ENCODE measurements at places on chromosomes 1 and 21. TPM values are rescaled to one million over a fixed set of nuclear protein-coding genes. Genes with fewer than 3 reads are reported as not detected.

- no peaks in the 10 kb centered on the region for H3K36me3 ChIP-seq
- no peak overlapping the region for H3K4me3 ChIP-seq
- DNase-seq = no peak
- no peaks in the 10 kb centered on the region for H3K4me1 ChIP-seq
- H3K27ac ChIP-seq = no peak overlapping the region
Measured at GRCh38 chr21:41080485-41081121, 87.4 kb upstream of the BACE2 start.

DNA sequence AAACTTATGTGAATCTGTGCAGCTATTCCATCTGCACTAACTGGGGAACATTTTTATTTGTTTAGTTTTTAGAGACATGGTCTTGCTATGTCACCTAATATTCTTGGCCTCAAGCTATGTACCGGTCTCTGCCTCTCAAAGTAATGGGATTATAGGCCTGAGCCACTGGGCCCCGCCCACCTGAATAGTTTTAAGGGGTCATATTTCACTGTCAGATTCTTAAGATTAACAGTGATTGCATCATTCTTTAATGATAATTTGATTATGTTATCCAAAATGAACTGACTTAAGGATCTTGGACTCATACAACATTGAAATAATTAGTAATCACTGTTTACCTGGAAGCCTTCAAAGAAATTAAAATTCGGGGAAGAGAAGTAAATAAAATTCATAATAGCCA lies 12.6 kb upstream of the KLF18 start:
- H3K4me3 ChIP-seq = no peak overlapping the region
- H3K36me3 ChIP-seq = no peaks in the 10 kb centered on the region
- H3K27me3 ChIP-seq = no peaks in the 10 kb centered on the region
- H3K27ac ChIP-seq = no peak overlapping the region
- H3K4me1 ChIP-seq = no peaks in the 10 kb centered on the region

DNA sequence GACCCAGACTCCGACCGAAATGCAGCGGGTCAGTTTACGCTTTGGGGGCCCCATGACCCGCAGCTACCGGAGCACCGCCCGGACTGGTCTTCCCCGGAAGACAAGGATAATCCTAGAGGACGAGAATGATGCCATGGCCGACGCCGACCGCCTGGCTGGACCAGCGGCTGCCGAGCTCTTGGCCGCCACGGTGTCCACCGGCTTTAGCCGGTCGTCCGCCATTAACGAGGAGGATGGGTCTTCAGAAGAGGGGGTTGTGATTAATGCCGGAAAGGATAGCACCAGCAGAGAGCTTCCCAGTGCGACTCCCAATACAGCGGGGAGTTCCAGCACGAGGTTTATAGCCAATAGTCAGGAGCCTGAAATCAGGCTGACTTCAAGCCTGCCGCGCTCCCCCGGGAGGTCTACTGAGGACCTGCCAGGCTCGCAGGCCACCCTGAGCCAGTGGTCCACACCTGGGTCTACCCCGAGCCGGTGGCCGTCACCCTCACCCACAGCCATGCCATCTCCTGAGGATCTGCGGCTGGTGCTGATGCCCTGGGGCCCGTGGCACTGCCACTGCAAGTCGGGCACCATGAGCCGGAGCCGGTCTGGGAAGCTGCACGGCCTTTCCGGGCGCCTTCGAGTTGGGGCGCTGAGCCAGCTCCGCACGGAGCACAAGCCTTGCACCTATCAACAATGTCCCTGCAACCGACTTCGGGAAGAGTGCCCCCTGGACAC lies 534 bp downstream of the C1orf56 start:
- H3K27me3 ChIP-seq = no peaks in the 10 kb centered on the region
- H3K36me3 ChIP-seq = peaks cover 22% of the 10 kb centered on the region
- peaks cover 21% of the 10 kb centered on the region for H3K4me1 ChIP-seq
- peak overlapping the region; percentile 76 for H3K27ac ChIP-seq

GRCh38 chr1:33255347-33256220 lies 708 bp upstream of the ZNF362 start:
- peaks cover 40% of the 10 kb centered on the region for H3K4me1 ChIP-seq
- H3K27ac ChIP-seq = peak overlapping the region; percentile 92
- peak; percentile 87 for DNase-seq
- no peaks in the 10 kb centered on the region for H3K36me3 ChIP-seq
- H3K27me3 ChIP-seq = no peaks in the 10 kb centered on the region

DNA sequence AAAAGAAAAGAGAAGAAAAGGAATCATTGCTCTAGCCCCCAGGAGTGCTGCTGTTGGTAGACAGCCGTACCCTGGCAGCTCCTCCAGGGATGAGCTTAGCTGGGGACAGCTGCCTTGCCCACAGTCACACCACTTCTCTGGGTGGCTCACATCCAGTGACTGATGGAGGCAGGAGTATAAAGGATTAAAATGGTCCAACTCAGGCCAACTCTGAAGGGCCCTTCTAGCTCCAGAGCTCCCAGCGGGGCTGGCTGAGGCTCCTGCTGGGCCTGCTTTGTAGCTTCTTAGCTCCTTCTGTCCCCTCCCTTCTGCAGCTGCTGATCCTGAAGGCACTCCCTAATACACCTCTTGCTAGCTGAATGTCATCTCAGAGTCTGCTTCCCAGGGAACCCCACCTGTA lies 4.4 kb downstream of the CITED4 start:
- H3K27me3 ChIP-seq = no peaks in the 10 kb centered on the region
- H3K27ac ChIP-seq = no peak overlapping the region
- DNase-seq = peak; percentile 56
- no peak overlapping the region for H3K4me3 ChIP-seq
- peaks cover 17% of the 10 kb centered on the region for H3K4me1 ChIP-seq
- no peaks in the 10 kb centered on the region for H3K36me3 ChIP-seq

DNA sequence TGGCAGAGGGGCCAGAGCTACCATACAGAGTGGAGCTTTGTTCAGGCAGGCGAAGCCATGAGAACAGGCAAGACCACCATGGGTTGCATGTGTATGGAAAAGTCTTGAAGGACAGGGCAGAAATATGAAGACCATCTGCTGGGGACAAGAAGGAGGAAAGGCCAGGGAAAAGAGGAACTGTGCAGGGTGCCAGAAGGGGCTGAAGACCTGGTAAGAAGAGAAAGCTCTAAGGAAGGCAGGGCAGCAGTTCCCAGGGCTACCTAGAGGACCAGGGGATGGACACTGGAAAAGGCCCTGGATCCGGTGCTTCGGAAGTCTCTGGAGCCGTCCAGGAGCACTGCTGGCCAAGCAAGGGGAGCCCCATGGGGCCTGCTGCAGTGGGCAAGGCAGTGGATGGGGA lies 43.4 kb downstream of the PKP1 start:
- no peaks in the 10 kb centered on the region for H3K27me3 ChIP-seq
- no peak overlapping the region for H3K4me3 ChIP-seq
- H3K36me3 ChIP-seq = no peaks in the 10 kb centered on the region
- no peak overlapping the region for H3K27ac ChIP-seq
- peaks cover 14% of the 10 kb centered on the region for H3K4me1 ChIP-seq

GRCh38 chr1:239247285-239247684 lies 139.1 kb upstream of the CHRM3 start:
- no peaks in the 10 kb centered on the region for H3K27me3 ChIP-seq
- no peaks in the 10 kb centered on the region for H3K36me3 ChIP-seq
- DNase-seq = no peak
- H3K27ac ChIP-seq = no peak overlapping the region

DNA sequence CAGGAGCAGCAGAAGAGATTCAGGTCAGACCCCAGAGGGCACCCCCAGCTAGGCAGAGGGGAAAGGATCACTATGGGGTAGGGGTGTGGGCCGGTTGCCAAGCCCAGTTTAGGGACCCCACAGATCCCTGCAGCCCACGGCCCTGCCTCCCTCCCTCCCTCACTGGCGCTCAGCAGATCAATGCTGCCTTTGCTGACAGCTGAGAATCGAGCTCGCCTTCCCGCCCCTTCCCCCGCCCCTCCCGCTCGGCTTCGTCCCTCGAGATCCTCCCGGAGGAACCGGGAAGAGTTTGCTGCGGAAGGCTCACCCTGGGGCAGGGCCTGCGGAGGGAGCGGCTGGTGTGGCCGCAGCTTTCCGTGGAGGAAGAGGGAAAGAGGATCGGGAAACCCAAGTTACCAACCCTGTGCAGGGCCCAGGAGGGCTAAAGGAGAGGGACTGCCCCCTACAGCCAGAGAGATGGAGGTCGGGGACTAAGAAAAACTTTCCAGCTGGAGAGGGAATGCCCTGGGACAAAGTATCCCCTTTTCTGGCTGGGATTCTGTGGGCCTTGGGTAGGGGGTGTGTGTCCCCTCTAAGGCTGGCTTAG lies 1.1 kb upstream of the KCNQ4 start:
- H3K4me3 ChIP-seq = peak overlapping the region; percentile 54
- DNase-seq = no peak
- no peaks in the 10 kb centered on the region for H3K36me3 ChIP-seq
- H3K27ac ChIP-seq = no peak overlapping the region
- H3K4me1 ChIP-seq = peaks cover 18% of the 10 kb centered on the region

DNA sequence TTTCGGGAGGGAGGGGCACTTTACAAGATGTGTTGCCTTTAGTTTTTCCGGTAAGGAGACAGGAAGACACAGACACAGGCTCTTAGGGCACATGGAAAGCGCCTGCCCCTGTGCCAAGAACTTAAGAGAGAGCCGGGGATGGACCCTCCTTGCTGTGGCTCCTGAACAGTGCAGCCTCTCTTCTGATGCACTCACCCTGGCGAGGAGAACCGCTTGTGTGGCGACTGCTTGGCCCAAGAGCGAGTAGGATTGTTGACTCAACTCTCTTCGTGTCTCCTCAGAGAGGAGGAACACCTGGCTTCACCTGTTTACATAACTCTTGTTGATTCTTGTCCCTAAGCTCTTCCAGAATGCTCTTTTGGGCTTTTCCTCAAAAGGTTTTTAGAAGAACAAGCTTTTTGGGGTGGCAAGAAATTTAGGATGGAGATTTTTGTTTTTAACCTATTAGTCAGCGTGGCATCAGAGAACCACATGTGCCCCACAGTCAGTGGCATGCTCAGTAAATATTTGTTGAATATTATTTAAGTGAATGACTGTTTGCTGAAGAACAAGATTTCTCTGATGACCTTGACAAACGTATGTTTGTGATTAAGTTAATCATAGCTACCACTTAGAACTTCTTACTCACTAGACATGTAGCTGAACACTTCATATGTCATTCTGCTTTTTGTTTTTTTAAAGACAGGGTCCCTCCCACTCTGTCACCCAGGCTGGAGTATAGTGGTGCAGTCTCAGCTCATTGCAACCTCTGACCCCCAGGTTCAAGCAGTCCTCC lies 60.6 kb downstream of the NFIA start:
- H3K4me3 ChIP-seq = no peak overlapping the region
- no peaks in the 10 kb centered on the region for H3K27me3 ChIP-seq
- H3K36me3 ChIP-seq = no peaks in the 10 kb centered on the region
- no peak overlapping the region for H3K27ac ChIP-seq
- DNase-seq = no peak

- H3K4me1 ChIP-seq = peaks cover 29% of the 10 kb centered on the region
- no peaks in the 10 kb centered on the region for H3K36me3 ChIP-seq
- H3K27ac ChIP-seq = peak overlapping the region; percentile 67
- no peak for DNase-seq
- no peaks in the 10 kb centered on the region for H3K27me3 ChIP-seq
- H3K4me3 ChIP-seq = no peak overlapping the region
Measured at GRCh38 chr1:228802386-228803220, 67.3 kb downstream of the RHOU start.

GRCh38 chr1:219476716-219477115 lies 136.2 kb downstream of the ZC3H11B start:
- no peak overlapping the region for H3K27ac ChIP-seq
- no peaks in the 10 kb centered on the region for H3K4me1 ChIP-seq
- no peaks in the 10 kb centered on the region for H3K27me3 ChIP-seq
- H3K36me3 ChIP-seq = no peaks in the 10 kb centered on the region
- no peak overlapping the region for H3K4me3 ChIP-seq

GRCh38 chr1:76868916-76869315 lies 1.6 kb downstream of the ST6GALNAC5 start:
- no peak overlapping the region for H3K27ac ChIP-seq
- peak; percentile 44 for DNase-seq
- H3K36me3 ChIP-seq = no peaks in the 10 kb centered on the region
- peak overlapping the region; percentile 59 for H3K4me3 ChIP-seq
- H3K4me1 ChIP-seq = peaks cover 23% of the 10 kb centered on the region

GRCh38 chr21:22019766-22020165 lies 1021.6 kb downstream of the NCAM2 start:
- no peaks in the 10 kb centered on the region for H3K36me3 ChIP-seq
- no peak for DNase-seq
- H3K4me3 ChIP-seq = no peak overlapping the region
- no peaks in the 10 kb centered on the region for H3K27me3 ChIP-seq

- H3K27me3 ChIP-seq = peaks cover 4% of the 10 kb centered on the region
- no peak overlapping the region for H3K27ac ChIP-seq
- no peak for DNase-seq
- no peaks in the 10 kb centered on the region for H3K4me1 ChIP-seq
- H3K4me3 ChIP-seq = no peak overlapping the region
Measured at GRCh38 chr1:29586991-29587745, 350.8 kb downstream of the PTPRU start.

- H3K36me3 ChIP-seq = no peaks in the 10 kb centered on the region
- DNase-seq = no peak
- H3K4me1 ChIP-seq = no peaks in the 10 kb centered on the region
- H3K4me3 ChIP-seq = no peak overlapping the region
- no peaks in the 10 kb centered on the region for H3K27me3 ChIP-seq
- H3K27ac ChIP-seq = no peak overlapping the region
Measured at GRCh38 chr1:74818661-74819456, 85.9 kb downstream of the TYW3 start.

DNA sequence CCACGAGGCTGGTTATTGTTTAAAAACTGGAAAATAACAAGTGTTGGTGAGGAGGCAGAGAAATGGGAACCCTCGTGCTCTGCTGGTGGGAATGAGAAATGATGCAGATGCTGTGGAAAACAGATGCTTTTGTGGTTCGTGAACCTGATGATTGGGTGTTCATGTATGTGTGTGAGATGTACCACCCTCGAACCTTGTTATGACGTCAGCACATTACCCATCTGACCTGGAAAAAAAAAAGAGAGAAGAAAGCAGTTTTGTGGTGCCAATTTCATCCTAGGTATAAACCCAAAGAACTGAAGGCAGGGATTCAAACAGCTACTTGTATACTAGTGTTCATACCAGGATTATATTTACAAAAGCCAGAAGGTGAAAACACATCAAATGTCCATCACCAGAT lies 6.4 kb upstream of the CFAP107 start:
- no peak overlapping the region for H3K4me3 ChIP-seq
- H3K36me3 ChIP-seq = no peaks in the 10 kb centered on the region
- no peak for DNase-seq
- H3K27ac ChIP-seq = no peak overlapping the region

DNA sequence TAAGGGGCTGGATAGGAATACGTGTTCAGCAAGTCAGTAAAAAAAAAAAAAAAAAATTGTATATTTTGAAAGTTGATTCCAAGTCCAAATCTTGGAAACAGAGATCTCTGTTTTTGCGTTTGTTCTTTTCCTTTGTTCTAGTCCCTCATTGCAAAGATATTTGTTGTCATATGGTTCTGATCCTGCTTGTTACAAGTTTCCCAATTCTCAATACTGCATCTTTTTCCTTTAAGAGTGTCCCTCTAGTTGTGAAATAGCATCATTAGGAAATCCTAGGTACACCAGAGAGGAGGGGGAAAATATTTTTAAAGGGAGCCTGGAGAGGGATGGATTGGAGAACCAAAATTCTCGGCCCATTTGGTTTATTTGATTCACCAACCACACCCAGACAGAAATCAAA lies 152.2 kb upstream of the C1orf105 start:
- no peak overlapping the region for H3K4me3 ChIP-seq
- no peaks in the 10 kb centered on the region for H3K36me3 ChIP-seq
- no peaks in the 10 kb centered on the region for H3K27me3 ChIP-seq
- no peak for DNase-seq
- no peak overlapping the region for H3K27ac ChIP-seq
- peaks cover 10% of the 10 kb centered on the region for H3K4me1 ChIP-seq

The PPT1 gene
- total RNA-seq = 195 TPM

The PM20D1 gene
- total RNA-seq = 0.30 TPM

The MCOLN3 gene
- 7.6 TPM for total RNA-seq

The OR2M3 gene
- total RNA-seq = not detected

The CLCA1 gene
- total RNA-seq = not detected

The SGIP1 gene
- 12.4 TPM for total RNA-seq

The KRTAP10-7 gene
- not detected for total RNA-seq

The IL20 gene
- not detected for total RNA-seq

The DSCAM gene
- total RNA-seq = 0.06 TPM
